Osteoblast (primary cell): ENCODE measurements at places on chromosomes 2 and 18. TPM values are rescaled to one million over a fixed set of nuclear protein-coding genes. Genes with fewer than 3 reads are reported as not detected.

RNU2-63P gene
- total RNA-seq, result not detected in 2 replicates

CCDC68 gene
- 9.0 and 13.3 TPM in 2 replicates for total RNA-seq

CNTNAP5 gene
- total RNA-seq, result not detected in 2 replicates

LAMA3 gene
- 8.3 and 33.3 TPM in 2 replicates for total RNA-seq

FIGN gene
- 2.5 and 4.1 TPM in 2 replicates for total RNA-seq

DNA sequence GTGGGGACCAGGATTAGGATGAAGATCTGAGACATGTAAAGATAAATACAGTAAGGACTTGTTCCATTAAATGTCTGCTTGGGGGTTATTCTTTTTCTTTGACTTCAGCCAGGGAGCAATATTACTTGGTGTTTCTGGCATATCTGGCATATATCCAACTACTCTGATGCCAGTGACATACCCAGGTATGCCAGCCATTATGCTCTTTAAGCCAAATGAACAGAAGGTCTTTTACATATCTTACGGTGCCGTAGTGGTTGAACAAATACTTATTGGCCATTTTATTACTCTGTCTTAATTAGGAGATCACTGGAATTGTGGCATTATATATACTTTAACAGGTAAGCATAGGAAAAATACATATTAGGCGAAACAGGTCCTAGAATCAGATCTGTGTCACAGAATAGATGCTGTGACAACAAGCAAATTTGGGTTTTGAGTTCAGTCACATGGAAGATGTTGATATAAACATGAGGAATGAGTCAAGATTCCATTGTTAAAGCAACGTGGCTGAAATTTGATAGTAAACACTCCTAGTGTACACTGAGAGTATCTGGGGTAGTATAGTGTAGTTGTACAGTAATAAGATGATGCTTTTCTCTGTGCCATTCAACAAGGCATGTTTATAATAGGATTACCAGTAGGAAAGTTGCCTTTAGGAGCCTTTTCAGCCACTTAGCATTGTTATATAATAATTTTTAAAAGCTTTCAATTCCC lies 62.6 kb downstream of the KCTD18 start:
- H3K4me3 ChIP-seq, result no peak overlapping the region
- peaks cover 20% of the 10 kb centered on the region for H3K36me3 ChIP-seq
- H3K27ac ChIP-seq, result no peak overlapping the region
- DNase-seq, result no peak
- H3K4me1 ChIP-seq, result peaks cover 8% of the 10 kb centered on the region

DNA sequence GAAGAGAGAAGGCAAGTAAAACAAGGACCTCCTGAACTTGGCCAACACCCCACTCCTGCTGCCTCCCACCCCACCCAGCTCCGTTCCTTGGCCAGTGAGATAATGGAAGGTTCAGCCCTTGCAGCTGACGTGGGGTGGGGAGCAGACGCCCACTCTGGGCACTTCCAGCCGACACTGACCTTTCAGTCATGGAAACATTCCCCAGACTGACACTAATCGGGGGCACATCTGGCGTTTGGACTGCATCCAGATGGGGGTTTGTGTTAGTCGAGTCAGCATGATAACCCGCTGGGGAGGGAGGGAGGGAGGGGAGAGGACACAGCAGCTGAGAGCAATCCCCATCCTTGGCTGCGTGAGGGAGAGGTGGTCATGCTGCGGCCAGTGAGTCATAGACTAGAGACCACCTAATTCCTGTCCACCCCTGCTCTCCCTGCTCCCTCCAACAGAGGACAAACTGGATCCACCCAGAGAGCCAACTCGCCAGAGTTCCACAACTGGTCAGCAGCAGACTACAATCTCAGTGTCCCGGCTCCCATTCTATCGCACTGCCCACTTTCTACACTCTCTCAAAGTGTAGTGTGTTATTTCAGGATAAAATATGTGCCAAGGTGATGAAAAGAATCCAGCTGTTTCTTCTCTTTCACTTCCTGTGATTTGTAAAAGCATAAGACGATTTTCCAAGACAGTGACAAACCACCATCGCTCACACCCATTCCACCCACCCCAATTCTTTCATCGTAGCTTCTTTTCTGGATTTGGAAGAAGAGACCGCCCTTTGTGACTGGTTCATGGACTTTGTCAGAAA lies 115.4 kb upstream of the PKDCC start:
- peak overlapping the region; percentile 9 for H3K27ac ChIP-seq
- no peak for DNase-seq
- H3K4me1 ChIP-seq, result peaks cover 57% of the 10 kb centered on the region
- no peaks in the 10 kb centered on the region for H3K27me3 ChIP-seq
- H3K4me3 ChIP-seq, result no peak overlapping the region
- no peaks in the 10 kb centered on the region for H3K36me3 ChIP-seq

GRCh38 chr2:23256643-23257042 lies 128.3 kb upstream of the KLHL29 start:
- H3K4me3 ChIP-seq, result no peak overlapping the region
- H3K27ac ChIP-seq, result no peak overlapping the region
- no peak for DNase-seq
- H3K27me3 ChIP-seq, result no peaks in the 10 kb centered on the region
- H3K4me1 ChIP-seq, result no peaks in the 10 kb centered on the region

DNA sequence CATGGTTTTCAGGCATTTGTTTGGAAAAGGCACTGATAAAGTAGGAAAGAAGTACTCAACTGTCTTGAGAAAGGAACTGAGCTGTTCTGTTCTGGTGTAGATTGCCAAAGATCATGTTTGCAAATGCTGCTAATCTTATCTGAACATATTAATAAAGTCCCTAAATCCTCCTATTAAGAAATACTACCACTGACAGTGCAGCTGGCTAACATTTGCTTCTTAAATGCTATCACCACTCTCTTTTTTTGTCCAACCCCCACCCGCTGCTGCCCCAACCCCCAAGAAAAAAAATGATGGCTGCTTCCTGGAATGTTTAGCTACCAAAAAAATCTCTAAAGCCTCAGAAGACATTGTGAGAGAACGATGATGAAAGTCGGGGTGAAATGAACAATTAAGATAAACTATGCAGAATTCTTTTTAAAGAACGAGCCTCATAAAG lies 130.7 kb downstream of the CCBE1 start:
- H3K27me3 ChIP-seq, result no peaks in the 10 kb centered on the region
- DNase-seq, result peak; percentile 65
- H3K36me3 ChIP-seq, result peaks cover 2% of the 10 kb centered on the region

DNA sequence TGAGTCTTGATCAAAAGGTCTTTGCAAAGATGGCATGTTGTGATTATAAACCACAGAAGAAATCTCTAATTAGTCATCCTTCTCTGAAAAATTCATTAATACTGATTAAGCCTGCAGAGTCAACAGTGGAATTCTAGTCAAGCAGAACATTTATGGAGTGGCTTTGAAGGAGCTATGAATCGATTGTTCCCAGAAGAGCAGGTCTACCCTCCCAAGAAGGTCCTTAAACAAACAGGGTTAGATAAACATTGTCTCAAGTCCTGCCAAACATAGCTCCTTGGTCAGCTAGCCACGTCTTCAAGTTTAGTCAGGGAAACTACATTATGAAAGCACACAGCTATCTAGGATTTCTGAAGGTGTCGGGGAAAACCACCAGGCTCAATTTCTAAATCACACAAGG lies 88.9 kb downstream of the ITGA4 start:
- H3K27ac ChIP-seq, result no peak overlapping the region
- no peaks in the 10 kb centered on the region for H3K27me3 ChIP-seq
- H3K4me3 ChIP-seq, result no peak overlapping the region
- H3K36me3 ChIP-seq, result no peaks in the 10 kb centered on the region

GRCh38 chr2:150484461-150485021 lies 2.9 kb downstream of the RND3 start:
- peak overlapping the region; percentile 95 for H3K4me3 ChIP-seq
- peaks cover 41% of the 10 kb centered on the region for H3K36me3 ChIP-seq
- peak overlapping the region; percentile 99 for H3K27ac ChIP-seq

DNA sequence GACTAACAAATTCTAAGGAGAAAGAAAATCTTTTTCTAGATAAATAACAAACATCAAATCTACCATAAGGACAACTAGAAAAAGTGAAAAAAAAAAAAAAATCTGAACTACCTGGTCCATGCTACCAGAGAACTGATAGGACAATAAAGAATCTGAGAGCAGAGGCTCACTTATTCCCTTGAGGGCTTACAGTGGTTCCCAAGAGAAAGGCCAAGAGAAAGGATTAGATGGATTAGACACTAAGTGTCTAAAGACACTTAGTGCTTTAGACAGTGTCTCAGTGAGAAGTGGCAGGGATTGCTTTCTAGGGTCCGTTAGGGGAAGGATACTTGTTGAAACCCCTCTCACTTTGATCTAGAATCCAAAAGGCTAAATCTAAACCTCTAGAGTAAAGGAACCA lies 78.2 kb downstream of the COA5 start:
- H3K27me3 ChIP-seq, result no peaks in the 10 kb centered on the region
- no peak overlapping the region for H3K27ac ChIP-seq
- DNase-seq, result no peak
- H3K4me3 ChIP-seq, result no peak overlapping the region

- no peaks in the 10 kb centered on the region for H3K4me1 ChIP-seq
- no peak overlapping the region for H3K27ac ChIP-seq
- no peak overlapping the region for H3K4me3 ChIP-seq
- DNase-seq, result no peak
- no peaks in the 10 kb centered on the region for H3K36me3 ChIP-seq
- peaks cover 16% of the 10 kb centered on the region for H3K27me3 ChIP-seq
Observed at GRCh38 chr2:121242976-121243375, 42.0 kb downstream of the TFCP2L1 start.

DNA sequence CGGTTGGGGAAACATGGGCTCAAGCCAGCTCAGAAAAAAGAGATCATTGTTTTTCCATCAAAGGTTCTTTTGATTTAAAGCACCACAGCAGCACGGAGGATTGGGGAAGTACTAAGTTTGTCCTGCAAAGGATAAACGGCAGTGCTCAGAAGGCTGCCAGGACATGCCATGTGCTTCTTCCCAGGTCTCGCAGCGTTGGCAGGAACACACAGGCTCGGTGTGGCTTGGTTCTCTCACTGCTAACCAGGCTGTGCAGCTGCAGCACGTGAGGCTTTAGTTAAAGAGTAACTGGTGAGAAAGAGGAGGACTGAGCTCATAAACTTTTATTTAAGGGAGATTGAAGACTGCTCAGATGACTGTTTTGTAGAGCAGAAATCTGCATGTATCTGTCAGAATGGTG lies 264.3 kb downstream of the TSN start:
- no peak overlapping the region for H3K27ac ChIP-seq
- DNase-seq, result no peak
- H3K27me3 ChIP-seq, result no peaks in the 10 kb centered on the region
- H3K4me1 ChIP-seq, result no peaks in the 10 kb centered on the region
- H3K4me3 ChIP-seq, result no peak overlapping the region

DNA sequence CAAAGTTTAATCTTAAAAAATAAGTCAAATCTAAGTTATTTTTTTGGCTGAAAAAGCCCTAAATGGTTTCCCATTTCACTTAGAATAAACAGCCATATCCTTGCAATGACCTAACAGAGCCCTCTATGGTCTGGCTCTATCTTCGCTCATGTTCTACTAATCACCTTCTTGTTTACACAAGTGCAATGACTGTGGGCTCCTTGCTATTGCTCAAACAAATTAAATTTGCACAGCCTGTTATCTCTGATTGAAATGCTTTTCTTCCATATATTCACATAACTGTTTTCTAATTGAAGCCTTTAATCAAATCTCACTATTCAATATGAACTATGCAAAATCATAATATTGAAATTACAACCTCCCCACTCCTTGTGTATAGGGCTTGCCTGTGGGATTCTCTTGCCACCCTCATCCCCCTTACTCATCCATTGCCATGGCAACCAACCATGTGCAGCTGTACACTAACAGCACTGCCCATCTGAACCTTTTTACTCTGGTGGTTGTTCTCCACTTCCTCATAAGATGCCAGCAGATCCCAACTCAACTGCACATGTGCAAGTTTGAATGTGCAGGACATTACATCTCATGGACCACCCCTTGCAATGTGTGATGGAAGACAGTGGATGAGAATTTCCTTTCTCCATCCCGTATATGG lies 1083.2 kb downstream of the SOCS6 start:
- no peak for DNase-seq
- H3K4me1 ChIP-seq, result no peaks in the 10 kb centered on the region
- no peak overlapping the region for H3K27ac ChIP-seq
- no peaks in the 10 kb centered on the region for H3K27me3 ChIP-seq
- no peaks in the 10 kb centered on the region for H3K36me3 ChIP-seq

DNA sequence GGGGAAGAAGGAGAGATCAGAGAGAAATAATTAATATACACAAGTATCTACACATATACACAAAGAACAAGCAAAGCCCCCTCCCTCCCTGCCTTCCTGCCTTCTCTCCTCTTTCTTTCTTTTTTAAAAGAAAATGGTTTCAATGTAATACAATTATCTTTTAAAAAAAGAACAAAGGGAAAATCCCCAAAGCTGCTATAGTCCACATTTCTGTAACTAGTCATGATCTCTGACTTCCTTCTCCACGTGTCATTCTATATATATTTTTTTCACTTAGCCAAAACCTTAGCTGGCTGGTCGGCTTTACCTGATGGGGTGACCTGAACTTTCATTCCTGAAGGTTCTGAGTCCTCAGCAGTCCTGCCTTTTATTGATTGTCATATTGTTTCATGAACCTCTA lies 44.3 kb downstream of the MAP3K20 start:
- peaks cover 47% of the 10 kb centered on the region for H3K4me1 ChIP-seq
- H3K27me3 ChIP-seq, result no peaks in the 10 kb centered on the region
- H3K36me3 ChIP-seq, result no peaks in the 10 kb centered on the region
- H3K4me3 ChIP-seq, result no peak overlapping the region
- peak overlapping the region; percentile 80 for H3K27ac ChIP-seq

GRCh38 chr2:115412501-115412900 lies 970.1 kb downstream of the DPP10 start:
- H3K27ac ChIP-seq, result no peak overlapping the region
- no peak for DNase-seq
- H3K27me3 ChIP-seq, result no peaks in the 10 kb centered on the region
- H3K36me3 ChIP-seq, result no peaks in the 10 kb centered on the region

DNA sequence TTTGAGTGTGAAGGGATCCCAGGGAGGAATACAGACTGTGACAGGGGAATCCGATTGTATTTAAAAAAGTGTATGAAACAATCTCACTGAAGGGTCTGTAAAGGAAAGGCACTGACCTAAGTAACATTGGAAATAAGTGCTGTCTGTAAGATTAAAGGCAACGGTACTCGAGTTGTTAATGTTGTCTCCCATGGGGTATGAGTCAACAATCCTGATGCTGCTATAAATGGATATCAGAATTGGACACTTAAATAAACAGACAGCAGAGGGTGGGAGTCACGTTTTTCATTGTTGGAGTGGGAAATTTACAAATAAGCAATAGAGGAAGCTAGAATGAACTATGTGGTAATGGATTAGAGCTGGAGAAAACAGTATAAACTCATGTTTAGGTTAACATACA lies 452.4 kb upstream of the RGPD4 start:
- no peak overlapping the region for H3K27ac ChIP-seq
- no peaks in the 10 kb centered on the region for H3K4me1 ChIP-seq
- H3K27me3 ChIP-seq, result no peaks in the 10 kb centered on the region

DNA sequence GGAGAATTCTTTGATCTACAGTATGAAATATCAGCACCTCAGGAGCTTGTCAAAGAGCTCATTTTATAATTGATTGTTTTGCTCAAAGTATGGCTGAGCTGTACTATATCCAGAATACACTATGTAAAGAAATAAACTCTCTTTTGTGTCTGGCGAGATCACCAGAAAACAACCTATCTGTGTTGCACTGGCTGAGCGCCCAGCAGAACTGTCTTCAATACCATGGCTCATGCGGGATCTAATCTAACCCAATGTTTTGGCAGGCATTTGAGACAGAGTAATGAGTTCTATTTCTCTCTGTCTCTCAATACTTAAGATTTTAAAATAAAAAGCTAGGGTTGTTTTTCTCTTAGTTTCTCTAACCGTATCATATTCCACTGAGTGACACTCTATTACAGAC lies 192.4 kb downstream of the L3MBTL4 start:
- no peaks in the 10 kb centered on the region for H3K4me1 ChIP-seq
- H3K4me3 ChIP-seq, result no peak overlapping the region
- H3K27me3 ChIP-seq, result no peaks in the 10 kb centered on the region
- no peak overlapping the region for H3K27ac ChIP-seq
